ENCODE measurements at places on chromosomes 3 and 15. TPM values are rescaled to one million over a fixed set of nuclear protein-coding genes. Genes with fewer than 3 reads are reported as not detected.

DNA sequence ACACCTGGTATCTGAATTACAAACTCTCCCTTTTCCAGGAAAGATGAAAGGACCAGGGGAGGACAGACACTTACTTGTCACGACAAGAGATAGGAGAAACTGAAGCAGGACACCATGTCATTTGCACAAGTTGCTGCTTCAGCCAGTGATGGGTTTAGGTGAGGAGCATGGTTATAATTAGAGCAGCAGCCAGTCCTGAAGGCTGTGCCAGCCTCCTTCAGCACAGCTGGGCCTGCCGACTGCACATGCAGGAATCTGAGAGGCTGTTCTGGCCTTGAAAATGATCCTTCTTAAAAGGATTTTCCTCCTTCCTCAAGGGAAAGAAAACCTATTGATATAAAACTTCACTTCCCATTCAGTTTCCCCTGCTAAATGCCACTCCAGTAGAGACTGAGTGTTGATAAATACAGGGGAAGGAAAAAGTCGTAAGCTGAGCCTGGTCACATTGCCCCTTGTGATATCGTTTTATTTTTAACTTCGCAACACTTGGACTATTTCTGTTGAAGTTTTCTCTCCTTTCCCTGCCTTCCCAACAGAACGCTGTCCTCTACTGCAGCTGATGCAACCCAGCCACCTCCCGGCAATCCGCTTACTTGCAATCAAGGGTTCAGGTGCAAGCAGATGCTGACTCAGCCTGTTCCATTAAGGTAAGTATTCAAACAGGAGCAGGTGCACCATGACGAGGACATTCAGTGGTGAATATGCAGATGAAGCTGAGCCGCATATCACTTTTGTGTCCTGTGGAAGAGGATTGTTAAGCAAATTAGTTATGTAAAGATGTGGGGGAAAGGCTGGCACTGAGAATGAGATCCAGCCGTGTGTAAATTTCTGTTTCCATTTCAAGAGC is at the start of gene FBXO40:
Gene FBXO40, plus strand, starts transcription at position 524 of the 847 bp plus-strand sequence. CDS start 27,197 bp downstream, outside the sequence.
- no peak for ATAC-seq

- ATAC-seq, result no peak
Observed at GRCh38 chr3:69031635-69032034, 18.2 kb upstream of the EOGT start.

DNA sequence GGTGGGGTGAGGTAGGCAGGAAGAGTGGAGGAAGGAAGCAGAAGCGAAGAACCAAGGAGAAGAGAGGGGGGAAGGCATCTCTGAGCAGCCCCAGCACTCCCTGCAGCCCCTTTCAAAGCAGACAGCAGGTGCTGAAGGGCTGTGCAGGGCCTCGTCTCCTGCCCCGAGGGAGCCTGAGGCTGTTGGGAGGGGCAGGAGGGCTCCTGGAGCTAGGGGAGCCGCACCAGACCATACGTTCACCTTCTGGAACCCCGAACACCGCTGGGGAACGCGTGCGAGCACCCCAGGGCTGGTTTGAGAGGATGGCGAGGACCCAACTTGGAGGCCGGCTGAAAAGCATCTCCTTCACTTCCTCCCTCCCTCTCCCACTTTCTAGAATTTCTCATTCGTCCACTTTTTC is 259.8 kb downstream of the FAM43A start:
- ATAC-seq, result no peak

- ATAC-seq, result peak; percentile 27
Observed at GRCh38 chr15:88476635-88477060, 9.1 kb downstream of the MRPS11 start.

DNA sequence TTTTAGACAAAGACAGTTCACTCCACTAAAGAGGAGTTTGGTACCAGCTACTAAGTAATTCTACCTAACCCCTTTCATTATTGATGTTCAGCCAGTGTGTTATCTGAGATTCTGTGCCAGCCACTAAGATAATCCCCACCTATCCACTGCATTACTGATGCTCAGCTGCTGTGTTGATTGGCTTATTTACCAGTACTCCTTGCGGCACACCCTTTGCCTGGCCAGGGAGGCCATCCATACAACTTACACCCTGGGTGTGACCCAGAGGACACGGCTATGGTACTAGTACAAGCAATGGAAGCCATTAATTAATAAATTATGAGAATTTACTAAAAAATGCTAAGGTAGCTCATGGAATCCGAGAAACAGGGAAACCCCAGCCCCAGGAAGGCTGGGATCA is 290.7 kb upstream of the CTNNB1 start:
- no peak for ATAC-seq

Gene TTLL13
- total RNA-seq, result not detected

Gene TUSC7
- total RNA-seq, result not detected

Gene MME
- total RNA-seq, result 0.60 TPM

Gene SLC22A14
- total RNA-seq, result 0.24 TPM

Data from esophagus mucosa (tissue), 1 donor.